ENCODE measurements at places on chromosomes 5 and 9. TPM values are rescaled to one million over a fixed set of nuclear protein-coding genes. Genes with fewer than 3 reads are reported as not detected.

- peak; percentile 27 for DNase-seq
These were observed 39.2 kb downstream of the DCAF10 start for GRCh38 chr9:37839496-37840461.

DNA sequence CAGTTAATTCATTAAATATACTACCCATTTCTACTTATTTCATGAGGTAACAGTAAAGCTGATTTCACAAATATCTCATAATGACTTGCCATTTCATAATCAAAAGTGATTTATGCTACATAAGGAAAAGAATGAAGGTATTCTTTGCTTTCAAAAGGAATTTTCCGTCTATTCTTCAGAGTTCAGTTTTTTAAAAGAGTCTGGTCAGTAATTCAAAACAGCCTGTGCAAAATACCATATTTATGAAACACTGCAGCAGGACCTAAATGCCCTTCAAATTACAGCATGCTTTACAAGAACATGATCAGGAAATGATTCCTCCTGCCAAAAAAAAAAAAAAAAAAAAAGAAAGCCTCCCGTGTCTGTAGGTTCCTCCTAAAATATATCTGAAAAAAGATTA, 154.7 kb downstream of the KIAA0825 start:
- DNase-seq = no peak

GRCh38 chr5:177476531-177477233, 3.2 kb upstream of the DBN1 start:
- DNase-seq = no peak

DNA sequence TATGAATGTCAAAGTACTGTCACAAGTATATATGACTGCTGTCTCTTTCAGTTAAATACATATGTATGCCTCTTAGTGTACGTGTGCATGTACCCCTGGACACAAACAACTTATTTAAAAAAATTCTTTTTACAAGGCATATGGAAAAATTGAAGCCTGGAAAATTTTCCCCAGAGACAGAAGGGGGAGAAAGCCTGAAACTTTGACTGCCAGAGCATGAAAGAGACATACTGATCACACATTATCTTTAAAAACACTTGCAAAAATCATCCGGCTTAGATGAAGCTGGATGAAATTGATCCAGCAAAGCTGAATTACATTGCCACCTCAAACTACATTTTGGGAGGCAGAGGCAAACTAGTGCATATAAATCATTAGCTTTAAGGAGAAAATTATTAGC, 88.0 kb upstream of the NFIB start:
- DNase-seq = no peak

- no peak for DNase-seq
These were observed 49.7 kb downstream of the PRDM6 start for GRCh38 chr5:123138774-123139173.

DNA sequence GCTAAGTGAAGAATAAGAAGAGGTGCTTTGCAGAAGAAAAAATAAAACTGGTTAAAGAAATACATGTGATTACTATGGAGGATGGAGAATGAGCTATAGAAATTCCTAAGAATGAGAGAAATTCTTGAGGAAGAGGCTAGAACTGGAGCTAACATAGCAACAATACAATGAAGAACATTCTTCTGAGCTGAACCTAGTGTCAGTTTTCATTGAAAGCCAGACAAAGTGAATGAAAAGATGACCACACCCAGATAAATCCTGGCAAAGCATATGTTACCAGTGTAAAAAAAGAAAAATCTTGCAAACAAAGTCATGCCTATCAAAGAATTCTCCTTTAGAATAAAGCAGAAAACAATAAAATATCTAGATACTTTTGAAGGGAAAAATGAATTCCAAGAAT, 39.6 kb downstream of the SGCD start:
- peak; percentile 10 for DNase-seq

- DNase-seq = peak; percentile 69
These were observed 76.1 kb upstream of the ASS1 start for GRCh38 chr9:130368631-130369103.

GRCh38 chr5:120769312-120769872, 305.3 kb downstream of the PRR16 start:
- DNase-seq = no peak

- peak; percentile 2 for DNase-seq
These were observed 374.2 kb downstream of the MAN2A1 start for GRCh38 chr5:110063640-110064602.

DNA sequence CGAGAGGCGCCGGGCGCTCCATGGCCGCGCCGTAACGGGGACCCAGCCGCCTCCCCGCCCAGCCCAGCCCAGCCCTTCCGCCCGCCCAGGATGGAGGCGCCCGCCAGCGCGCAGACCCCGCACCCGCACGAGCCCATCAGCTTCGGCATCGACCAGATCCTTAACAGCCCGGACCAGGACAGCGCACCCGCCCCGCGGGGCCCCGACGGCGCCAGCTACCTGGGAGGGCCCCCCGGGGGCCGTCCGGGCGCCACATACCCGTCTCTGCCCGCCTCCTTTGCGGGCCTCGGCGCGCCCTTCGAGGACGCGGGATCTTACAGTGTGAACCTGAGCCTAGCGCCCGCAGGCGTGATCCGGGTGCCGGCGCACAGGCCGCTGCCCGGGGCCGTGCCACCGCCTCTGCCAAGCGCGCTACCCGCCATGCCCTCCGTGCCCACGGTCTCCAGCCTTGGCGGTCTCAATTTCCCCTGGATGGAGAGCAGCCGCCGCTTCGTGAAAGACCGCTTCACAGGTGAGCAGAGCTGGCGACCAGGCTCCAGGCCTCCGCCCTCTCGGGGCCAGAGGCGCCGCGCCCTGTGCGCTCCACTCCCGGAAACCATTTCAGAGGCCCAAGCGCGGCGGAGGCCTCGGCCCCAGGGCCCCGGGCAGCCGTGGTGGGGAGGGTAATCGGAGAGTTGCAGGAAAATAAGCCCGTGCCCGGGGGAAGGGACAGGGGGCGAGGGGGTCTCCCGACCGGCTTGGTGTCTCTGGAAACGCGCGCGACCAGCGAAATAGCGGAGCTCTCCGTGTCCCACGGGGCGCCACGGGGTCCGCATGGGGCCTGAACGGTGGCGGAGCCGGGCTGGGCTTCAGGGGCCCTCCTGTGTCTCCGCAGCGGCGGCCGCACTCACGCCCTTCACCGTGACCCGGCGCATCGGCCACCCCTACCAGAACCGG, 496 bp downstream of the TLX3 start:
- no peak for DNase-seq

GRCh38 chr5:79982136-79982535, 8.9 kb downstream of the MTX3 start:
- no peak for DNase-seq

- DNase-seq = peak; percentile 8
These were observed 924.3 kb upstream of the CDH10 start for GRCh38 chr5:25568989-25569625.

- peak; percentile 92 for DNase-seq
These were observed 22.1 kb downstream of the P4HA2 start for GRCh38 chr5:132205385-132206125.

GRCh38 chr5:28313953-28314352, 1275.6 kb upstream of the CDH9 start:
- no peak for DNase-seq

DNA sequence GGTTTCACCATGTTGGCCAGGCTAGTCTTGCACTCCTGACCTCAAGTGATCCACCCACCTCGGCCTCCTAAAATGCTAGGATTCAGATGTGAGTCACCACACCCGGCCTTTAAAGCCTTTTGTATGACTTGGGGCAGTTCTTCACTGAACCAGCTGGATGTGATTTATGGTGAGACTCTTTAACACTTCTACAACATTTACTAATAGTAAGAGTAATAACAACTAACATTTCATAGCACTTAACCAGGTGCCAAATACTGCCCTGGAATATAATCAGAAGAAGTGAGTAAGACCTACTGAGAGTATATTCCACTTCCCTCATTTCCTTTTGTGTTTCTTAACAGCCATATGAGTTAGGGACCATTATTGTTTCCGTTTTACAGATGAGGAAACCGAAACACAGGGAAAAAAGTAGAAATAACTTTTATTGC, 10.0 kb downstream of the ZSWIM6 start:
- DNase-seq = peak; percentile 86

GRCh38 chr5:66906021-66906420, 290.6 kb downstream of the CD180 start:
- no peak for DNase-seq

Gene GOLGA1
- total RNA-seq = 9.3 TPM

Gene ADAMTSL1
- total RNA-seq = 24.4 TPM

Gene QRFP
- total RNA-seq = not detected

Gene PRDM9
- total RNA-seq = not detected

Gene PSAT1
- 46.7 TPM for total RNA-seq

Gene SLC45A2
- 2.0 TPM for total RNA-seq

Gene FOXD4L5
- not detected for total RNA-seq

Gene SPINK13
- total RNA-seq = not detected

Gene FSTL4
- not detected for total RNA-seq
